ENCODE measurements at places on chromosomes 4 and X. TPM values are rescaled to one million over a fixed set of nuclear protein-coding genes. Genes with fewer than 3 reads are reported as not detected.

RADX gene
- polyA plus RNA-seq, result 0.09 TPM

CTAG2 gene
- not detected for polyA plus RNA-seq

HERC5 gene
- 4.3 TPM for polyA plus RNA-seq

PLS3 gene
- 305 TPM for polyA plus RNA-seq

SLC25A4 gene
- 15.4 TPM for polyA plus RNA-seq

- no peak for DNase-seq
These were observed 175.5 kb downstream of the NLGN4X start for GRCh38 chrX:6053141-6053540.
